H1 (cell line): ENCODE measurements at places on chromosomes 2 and 18.

DNA sequence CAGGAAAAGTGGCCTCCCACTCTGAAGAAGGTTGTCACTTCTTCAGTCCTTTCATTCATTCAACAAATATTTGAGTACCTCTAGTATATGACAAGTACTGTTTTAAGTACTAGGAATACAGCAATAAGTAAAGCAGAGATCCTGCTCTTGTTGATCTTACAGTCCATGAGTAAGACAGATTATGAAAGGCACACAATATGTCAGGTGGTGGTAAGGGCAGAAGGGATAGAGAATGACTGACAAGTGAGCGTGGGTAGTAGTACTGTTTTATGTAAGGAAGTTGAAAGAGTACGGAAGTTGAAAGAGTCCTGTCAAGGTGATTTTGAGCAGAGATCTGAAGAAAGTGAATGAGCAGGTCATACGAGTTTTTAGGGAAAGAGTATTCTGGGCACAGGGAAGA, 111.3 kb downstream of the GALNT1 start:
- no peak for DNase-seq

GRCh38 chr2:70508711-70509462, 44.7 kb downstream of the TGFA start:
- DNase-seq = no peak

- no peak for DNase-seq
Measured at GRCh38 chr2:191701696-191702095, 23.8 kb downstream of the NABP1 start.

DNA sequence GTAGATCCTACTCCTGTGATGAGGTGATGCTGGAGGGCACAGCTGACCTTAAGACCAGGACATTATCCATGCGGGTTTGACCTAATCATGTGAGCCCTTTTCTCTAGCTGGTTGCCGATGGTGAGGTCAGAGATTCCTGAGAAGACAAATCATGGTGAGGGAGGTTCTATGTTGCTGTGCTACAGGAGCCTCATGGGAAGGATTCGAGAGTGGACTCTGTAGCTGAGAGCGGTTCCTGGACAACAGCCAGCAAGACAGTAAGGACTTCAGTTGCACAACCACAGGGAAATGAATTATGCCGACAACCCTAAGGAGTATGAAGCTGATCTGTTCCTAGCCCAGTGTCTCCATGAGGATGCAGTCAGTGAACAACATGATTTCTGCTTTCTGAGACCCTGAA, 80.4 kb downstream of the EPB41L3 start:
- no peak for DNase-seq

DNA sequence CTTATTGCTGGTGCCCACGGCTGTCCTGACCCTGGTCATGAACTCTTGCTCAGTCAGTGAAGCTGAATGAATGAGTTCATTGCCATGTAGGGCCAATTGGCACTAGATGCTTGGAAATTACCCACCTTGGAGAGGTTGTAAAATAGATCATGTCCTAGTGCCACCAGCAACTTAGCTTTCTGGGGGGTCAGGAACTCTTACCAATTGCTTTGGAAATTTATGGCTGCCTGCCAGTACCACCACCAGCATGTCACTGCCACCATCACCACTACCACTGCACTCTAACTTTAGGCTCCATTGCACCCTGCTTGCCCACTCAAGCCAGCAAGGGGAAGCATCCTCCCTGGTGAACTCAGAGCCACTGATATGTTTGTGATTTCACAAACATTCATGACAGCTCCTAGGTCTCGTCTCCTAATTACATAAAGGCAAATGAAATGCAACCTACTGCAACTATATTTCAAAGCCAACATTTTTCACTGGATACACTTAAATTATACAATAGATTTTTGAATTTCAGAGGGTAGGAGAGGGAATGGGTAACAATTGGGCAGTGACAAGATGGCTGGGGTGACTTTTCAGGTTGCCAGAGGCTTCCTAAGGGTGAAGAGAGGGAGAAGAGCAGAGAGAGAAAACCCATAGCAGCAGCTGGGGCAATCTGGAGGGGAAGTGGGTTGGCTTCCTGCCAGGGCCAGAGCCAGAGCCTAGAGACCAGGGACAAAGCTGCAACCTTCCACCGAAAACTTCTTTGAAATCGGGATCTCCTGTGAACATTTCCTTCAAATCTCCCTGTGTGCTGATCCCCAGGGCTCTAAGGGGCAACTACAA, 3.5 kb upstream of the EMILIN1 start:
- DNase-seq = no peak

GRCh38 chr2:8659092-8659734, 22.6 kb upstream of the ID2 start:
- no peak for DNase-seq

DNA sequence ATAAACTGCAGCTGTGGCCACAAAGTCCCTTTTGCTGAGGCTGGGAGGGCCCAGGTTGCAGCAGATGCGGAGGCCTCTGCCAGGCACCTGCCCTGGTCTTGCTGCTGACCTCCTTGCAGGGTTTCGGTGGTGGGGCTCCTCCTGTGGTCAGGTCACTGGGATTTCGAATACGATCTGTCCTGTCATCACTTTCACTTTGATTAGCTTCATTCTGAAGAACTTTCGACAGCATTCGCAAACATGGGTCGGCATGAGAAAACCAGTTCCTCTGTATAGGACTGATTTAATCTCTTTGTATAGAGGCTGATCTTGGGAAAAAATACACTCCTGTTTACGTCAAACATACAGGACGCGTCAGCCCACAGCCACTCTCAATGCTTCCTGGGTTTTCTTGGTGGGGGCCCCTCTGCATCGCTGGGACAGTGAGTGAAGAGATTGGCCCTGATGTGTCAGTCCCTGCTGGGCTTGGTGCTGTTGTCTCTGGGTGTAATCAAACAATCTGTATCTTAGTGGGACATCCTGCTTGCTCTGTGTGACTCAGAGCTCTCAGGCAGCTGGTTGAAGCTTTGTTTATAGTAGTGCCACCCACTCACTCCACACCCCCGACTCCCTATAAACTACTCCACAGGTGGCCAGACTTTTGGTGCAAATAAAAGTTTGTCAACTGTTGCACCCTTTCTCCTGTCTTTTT, 209.4 kb upstream of the CXCR4 start:
- no peak for DNase-seq

DNA sequence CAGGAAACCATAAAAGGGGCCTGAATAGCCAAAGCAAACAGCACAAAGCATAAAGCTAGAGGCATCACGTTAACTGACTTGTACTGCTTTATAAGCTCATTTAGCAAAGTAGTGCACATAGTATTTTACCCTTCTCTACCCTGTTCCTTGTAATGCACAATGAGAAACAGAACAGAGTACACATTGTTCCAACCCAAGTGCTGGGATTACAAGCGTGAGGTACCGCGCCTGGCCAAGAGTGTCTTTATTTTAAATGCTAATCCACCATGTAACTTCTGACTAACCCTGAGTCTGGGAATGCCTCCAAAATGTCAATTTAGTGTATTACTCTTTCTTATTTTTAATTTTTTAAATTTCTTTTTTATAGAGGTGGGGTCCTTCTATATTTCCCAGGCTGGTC, 46.4 kb upstream of the STON1 start:
- DNase-seq = no peak

GRCh38 chr2:101473911-101474701, 806 bp downstream of the RFX8 start:
- no peak for DNase-seq

GRCh38 chr2:28647682-28648081, 103.9 kb upstream of the PPP1CB start:
- no peak for DNase-seq

DNA sequence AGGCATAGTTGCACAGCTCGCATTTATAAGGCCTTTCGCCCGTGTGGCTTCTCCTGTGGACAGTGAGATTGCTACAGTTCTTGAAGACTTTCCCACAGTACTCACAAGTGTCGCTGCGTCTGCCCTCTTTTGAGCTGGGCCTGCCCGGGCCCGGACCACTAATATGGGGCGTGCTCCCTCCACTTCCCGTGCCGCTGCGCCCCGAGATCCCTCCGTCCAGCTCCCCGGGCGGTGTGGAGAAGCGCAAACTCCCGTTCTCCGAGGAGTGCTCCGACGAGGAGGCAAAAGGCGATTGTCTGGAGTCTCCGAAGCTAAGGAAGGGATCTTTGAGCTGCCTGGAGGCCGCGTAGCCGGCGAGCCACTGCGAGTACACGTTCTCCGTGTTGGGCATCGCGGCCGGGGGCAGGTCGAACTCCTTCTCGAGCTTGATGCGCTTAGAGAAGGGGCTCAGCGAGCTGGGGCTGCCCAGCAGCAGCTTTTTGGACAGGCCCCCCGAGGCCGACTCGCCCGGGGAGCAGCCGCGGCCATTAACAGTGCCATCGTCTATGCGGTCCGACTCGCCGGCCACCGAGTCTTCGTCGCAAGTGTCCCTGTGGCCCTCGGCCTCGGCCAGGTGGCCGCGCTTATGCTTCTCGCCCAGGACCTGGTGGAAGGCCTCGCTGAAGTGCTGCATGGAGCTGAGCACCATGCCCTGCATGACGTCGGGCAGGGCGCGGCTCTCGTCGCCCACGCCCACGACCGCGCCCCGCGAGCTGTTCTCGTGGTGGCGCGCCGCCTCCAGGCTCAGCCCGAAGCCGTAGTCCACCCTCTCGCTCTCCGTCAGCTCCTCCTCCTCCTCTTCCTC, 92.7 kb downstream of the BCL11A start:
- no peak for DNase-seq

GRCh38 chr2:55887901-55888624, 35.5 kb downstream of the EFEMP1 start:
- DNase-seq = no peak

DNA sequence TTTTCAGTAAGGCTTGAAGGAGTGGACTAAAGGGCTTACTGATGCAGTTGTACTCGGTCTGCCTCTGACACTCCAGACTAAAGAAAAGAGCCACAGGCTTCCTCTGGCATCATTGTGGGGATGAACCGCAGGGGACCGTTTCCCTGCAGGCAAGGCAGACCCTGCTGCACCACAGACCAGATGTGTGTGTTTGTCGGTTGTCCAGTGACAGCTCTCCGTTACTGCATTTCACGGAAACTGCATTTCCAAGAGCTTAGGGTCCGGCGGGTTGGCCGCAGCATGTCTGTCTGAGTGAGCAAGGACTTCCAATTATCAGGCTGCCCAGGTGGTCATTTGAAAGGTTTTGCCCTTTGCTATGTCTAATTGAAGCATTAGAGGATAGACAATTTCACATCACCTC, 98.1 kb downstream of the FAM210A start:
- no peak for DNase-seq

GRCh38 chr18:59878644-59879043, 21.2 kb upstream of the PMAIP1 start:
- no peak for DNase-seq

DNA sequence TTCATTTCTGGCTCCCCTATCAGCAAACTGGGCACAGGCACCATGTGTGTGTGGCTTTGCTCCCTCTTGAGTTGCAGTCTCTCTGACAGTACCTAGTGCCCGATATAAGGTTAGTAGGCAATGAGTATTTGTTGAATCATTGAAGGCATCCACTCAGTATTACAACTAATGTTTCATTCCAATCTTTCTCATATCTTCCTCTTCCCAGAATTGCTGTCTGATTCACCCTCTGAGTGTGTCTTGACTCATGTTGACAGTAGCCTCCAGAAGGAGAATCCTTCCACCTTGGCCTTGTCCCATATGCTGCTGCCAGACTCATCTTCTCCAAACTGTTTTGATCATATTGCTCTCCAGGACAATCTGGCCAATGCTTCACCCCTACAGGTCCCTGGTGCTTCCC, 202.5 kb downstream of the LRRTM1 start:
- no peak for DNase-seq

DNA sequence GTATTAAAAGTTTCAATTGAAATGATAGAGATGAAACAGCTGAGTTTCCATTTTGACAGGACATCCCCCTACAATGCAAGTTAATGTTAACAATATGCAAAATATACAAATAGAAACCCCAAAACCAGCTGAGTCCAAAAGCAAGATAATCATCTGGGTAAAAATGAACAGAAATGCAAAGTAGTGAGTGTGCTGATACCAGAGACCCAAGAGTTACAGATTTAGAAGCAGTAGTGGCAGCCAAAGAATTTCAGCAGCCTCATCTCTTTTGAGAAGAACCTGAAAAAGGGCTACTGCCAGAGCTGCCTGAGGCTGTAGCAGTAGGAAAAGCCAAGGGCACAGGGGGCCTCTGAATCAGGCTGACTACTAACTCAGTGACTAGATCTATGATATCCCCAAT, 82.6 kb downstream of the THADA start:
- no peak for DNase-seq

GRCh38 chr18:34092796-34093195, 131.9 kb downstream of the NOL4 start:
- no peak for DNase-seq

- DNase-seq = no peak
Measured at GRCh38 chr2:227339098-227339599, 14.1 kb downstream of the MFF start.

- DNase-seq = no peak
Measured at GRCh38 chr18:55102501-55102900, 143.2 kb upstream of the CCDC68 start.

GRCh38 chr18:54822872-54823845, 5.1 kb upstream of the RAB27B start:
- DNase-seq = no peak

GRCh38 chr2:217701622-217702021, 301.2 kb downstream of the TNS1 start:
- DNase-seq = no peak

GRCh38 chr18:9530226-9531009, 55.1 kb downstream of the RALBP1 start:
- no peak for DNase-seq

DNA sequence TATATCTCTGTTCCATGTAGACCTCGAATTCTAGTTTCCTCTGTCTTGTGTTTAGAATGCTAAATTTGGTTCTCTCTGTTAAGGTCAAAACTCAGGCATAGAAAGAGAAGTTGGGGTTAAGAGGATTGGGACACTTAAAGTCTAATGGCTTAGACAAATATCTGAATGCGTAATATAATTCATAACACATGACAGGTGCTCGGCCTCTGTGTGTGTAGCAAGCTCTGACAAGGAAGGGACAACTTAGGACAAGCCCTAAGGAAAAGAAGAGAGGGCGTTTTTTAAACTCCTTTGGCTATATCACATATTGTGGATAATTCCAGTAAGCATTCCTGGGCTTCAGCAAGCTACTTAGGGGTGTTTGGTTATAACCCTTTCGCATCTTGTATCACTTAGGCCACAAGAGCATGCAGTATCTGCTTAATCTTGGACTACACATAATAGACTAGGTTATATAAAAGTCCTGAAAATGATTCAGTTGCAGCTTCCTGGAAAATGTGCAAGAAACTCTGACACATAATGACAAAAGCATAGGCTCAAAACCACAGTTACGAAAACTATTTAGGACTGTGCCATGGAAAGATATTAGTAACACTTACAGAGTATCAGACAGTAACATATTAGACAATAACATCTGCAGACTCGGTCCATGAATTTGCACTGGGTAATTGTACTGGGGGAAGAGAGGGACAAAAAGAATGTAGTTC, 16.1 kb upstream of the CREB1 start:
- DNase-seq = no peak

- no peak for DNase-seq
Measured at GRCh38 chr18:41378598-41378997, 576.4 kb upstream of the PIK3C3 start.

- no peak for DNase-seq
Measured at GRCh38 chr2:218877891-218878290, 2.8 kb upstream of the WNT10A start.
